ENCODE measurements at places on chromosomes 4 and X. TPM values are rescaled to one million over a fixed set of nuclear protein-coding genes. Genes with fewer than 3 reads are reported as not detected.

The ANK2 gene
- 6.6 TPM for total RNA-seq

DNA sequence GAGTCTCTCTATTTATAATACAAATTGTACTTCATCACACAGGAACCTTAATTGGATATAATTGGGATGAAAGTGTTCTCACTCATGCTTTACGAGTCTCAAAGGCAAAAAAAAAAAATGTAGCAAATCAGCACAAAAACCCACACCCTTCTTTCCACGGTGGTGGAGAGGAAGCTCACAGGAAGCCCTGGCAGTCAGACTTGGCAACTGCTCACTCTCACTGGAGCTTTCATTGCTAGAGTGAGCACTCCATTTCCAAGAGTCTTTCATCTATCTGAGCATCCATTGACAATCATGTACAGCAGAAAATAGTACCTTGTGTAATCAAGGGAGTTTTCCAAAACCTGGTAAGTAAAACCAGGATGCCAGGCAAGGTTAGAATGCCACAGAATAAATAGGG is 2159.4 kb upstream of the AGA start:
- no peak for DNase-seq

DNA sequence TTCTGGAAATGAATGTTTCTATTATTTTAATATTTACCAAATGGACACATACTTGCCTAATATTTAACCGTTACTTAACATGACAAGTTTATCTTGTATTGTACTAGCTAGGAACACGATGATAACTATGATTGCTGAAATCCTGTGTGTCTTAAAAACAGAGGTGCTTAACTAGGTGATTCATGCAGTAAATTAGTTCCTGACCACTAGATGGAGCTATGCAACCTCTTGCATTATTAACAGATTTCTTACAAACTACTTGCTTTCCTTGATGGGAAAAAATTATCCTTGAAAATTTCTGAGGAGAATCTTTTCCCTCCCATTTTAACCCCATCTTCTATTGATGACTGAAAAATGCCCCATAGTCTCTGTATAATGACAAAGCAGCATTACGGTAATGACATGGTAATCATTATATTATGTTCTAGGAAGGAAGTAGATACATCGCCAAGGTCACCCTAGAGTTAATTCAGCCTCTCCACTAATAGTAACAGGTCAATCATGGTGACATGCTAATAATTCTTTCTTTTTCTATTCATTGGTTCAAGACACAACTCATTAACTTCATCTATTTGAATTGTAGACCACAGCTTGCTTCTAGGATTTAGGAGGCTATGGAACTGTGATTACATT is 844.2 kb downstream of the RAPGEF2 start:
- no peak for DNase-seq

- peak; percentile 68 for DNase-seq
Measured at GRCh38 chrX:107718156-107718621, 57.4 kb downstream of the TSC22D3 start.

GRCh38 chr4:6873291-6873690 is 36.3 kb upstream of the TBC1D14 start:
- DNase-seq: no peak

The NAA11 gene
- not detected for total RNA-seq

The UGT2A3 gene
- not detected for total RNA-seq

DNA sequence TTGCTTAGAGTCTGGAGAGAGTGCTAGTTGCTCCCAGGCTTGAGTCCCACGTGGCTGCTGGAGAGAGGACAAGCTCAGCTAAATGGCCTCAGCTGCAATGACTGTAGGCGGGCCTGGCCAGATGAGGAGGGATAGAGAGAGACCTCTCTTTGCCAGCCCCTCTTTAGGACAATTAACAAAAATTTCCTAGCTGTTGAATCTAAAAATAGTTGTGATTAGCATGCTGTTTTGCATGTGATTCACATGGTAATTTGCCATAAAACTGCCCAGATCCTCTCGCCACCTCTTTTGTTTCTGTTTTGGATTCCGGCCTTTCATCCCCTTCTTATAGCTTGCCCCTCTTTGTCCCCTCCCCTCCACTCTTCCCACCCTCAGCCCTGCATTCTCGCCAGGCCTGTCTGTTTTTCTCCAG is 28.9 kb upstream of the PRPS1 start:
- DNase-seq: no peak

GRCh38 chrX:145213504-145213903 is 33.8 kb upstream of the SPANXN1 start:
- no peak for DNase-seq

The ZFP42 gene
- not detected for total RNA-seq

DNA sequence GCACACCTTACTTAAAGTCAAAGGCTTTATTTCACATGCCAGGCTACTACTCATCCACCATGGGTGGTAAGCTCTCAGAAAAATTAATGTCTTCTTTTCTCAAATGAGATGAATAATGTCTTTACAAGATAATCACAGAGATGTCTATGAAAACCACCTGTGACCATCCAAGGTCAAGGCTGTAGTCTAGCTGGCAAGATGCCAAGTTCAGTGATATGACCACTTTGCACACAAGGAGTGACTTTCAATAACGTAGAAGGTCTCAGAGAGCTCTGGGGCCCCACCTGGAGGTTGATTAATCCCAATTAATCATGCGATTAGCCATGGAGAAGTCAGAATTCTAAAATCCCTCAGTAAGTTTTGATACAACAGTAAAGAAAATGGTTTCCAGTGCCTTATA is 20.5 kb downstream of the ANOS1 start:
- no peak for DNase-seq

The TSPAN7 gene
- 0.60 TPM for total RNA-seq

The APOO gene
- total RNA-seq: 24.4 TPM

The ATOH1 gene
- total RNA-seq: not detected

- DNase-seq: peak; percentile 3
Measured at GRCh38 chr4:73055241-73055897, 14.1 kb downstream of the COX18 start.

GRCh38 chrX:53317365-53318069 is 36.1 kb upstream of the IQSEC2 start:
- peak; percentile 76 for DNase-seq

DNA sequence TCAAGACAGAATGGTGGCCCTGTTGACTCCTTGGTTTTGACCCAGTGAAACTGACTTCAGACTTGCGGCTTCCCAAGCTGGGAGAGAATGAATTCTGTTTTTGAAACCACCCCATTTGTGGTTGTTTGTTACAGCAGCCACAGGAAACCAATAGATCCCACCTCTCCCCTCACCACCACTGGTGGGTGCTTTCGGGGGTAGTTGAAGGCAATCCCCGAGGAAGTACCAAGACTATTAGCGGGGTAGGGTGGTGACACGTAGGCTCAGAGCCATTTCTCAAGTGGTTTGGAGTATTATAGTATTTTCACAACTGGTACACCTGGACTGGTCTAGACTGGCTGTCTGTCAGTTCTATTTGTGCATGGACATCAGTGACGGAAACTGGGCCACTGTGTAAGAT is 189.1 kb upstream of the RBPJ start:
- DNase-seq: peak; percentile 50

GRCh38 chrX:12984603-12985319 is 9.9 kb downstream of the TMSB4X start:
- peak; percentile 63 for DNase-seq

The FAM47A gene
- not detected for total RNA-seq

- no peak for DNase-seq
Measured at GRCh38 chrX:150873616-150874015, 24.9 kb downstream of the CD99L2 start.

- no peak for DNase-seq
Measured at GRCh38 chr4:21946858-21947257, 1.7 kb downstream of the KCNIP4 start.

The S100P gene
- 84.6 TPM for total RNA-seq

The ZFYVE28 gene
- total RNA-seq: 24.4 TPM

DNA sequence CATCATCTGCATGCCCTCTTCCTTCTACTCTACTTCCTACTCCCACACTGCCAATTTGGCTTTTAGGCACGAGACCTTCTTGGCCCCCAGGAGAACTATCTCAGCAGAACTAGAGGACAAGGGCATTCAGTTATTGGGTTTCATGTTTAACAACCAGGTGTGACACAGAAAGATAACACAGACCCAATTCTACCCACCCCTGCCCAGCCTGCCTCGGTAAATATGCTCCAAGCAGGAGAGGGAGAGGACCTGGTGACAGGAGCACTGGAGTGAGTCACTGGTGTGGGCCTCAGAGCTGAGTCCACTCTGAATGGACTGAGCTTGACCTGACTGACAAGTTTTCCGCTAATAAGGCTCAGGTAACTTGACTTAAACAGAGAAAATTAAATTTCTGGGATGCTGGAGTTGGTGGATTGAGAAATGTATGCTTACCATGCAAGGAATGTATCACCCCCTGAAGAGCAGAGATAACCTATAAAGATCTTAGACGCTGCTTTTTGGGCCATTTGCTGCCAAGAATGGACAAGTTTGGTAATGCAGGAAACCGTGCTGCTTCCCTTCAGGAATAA is 52.5 kb downstream of the CASP3 start:
- no peak for DNase-seq

GRCh38 chrX:19372547-19373331 is 29.0 kb downstream of the PDHA1 start:
- no peak for DNase-seq
